ENCODE measurements at places on chromosomes 13 and 19.

DNA sequence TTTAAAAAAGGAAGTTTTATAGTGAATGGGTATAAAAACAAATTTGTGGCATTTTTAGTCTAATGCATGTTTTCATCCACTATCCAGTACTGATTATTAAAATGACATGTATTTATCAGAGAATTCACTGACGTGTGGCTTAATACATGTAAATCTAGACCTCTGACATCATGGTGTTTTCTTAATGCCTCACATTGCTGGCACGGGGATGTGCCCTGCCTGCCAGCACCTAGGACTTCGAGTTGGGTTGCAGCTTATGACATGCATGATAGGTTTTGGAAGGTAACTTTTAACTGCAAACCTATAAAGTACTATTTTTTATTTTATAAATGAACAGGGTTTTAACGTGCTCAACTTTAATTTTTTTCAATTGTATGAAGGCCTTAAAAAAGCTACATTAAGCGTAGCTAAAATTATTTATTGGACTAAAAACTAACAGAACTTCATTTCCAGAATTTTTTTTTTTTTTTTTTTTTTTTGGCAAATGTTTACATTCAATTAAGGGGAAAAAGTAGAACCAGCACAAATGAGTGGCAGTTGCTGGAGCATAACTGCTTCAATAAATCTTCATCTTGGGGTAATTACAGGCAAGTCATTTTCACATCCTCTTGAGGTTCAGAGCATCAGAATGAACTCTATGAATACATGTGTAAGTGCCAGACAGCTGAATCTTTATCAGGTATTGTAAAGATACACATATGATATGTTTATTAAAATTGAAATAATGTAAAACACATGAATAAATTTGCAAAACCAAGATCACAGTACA, 16.3 kb downstream of the METTL21C start:
- no peak for DNase-seq

DNA sequence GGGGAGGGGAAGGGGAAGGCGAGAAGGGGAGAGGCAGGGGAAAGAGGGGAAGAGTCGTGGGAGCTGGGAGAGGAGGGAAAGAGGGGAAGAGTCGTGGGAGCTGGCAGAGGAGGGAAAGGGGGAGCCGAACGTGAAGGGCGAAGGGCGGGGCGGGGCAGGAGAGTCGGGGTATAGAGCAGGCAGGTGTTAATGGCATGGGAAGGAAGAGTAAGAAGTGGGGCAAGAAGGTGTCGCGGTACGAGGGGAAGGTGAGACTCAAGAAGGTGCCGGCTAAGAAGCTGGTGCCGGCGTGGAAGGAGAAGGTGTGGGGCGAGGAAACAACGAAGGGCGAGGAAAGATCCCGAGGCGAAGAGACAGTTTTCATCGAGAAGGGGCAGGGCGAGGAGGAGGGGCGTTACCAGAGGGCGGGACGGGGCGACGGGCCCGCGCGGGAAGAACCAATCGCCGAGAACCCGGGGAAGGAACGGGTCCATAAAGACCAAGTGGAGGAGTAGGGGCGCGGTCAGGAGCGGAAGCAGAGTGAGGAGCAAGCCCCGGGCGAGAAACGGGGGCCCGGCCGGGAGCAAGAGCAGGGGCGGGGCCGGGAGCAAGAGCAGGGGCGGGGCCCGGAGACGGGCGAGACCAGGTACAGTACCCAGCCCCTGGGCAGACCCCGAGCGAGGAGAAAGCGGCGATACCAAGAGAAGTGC, 463 bp downstream of the CATSPERG start:
- peak; percentile 92 for DNase-seq

DNA sequence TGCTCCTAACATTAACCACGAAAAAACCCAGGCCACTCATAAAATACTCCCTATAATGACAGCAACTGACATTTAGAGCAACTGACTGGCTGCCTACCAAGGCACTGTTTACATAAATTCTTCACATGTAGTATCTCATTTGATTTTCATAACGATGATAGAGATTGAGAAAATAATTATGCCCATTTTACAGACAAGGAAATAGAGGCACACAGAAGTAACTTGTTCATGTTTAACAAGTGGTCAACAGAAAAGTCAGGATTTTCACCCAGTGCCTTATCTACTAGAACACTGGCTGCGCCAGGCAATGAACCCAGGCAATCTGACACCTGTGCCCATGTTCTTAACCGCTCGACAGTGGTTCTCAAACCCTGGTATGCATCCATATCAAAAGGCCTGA, 6.3 kb downstream of the ZNF45 start:
- no peak for DNase-seq

DNA sequence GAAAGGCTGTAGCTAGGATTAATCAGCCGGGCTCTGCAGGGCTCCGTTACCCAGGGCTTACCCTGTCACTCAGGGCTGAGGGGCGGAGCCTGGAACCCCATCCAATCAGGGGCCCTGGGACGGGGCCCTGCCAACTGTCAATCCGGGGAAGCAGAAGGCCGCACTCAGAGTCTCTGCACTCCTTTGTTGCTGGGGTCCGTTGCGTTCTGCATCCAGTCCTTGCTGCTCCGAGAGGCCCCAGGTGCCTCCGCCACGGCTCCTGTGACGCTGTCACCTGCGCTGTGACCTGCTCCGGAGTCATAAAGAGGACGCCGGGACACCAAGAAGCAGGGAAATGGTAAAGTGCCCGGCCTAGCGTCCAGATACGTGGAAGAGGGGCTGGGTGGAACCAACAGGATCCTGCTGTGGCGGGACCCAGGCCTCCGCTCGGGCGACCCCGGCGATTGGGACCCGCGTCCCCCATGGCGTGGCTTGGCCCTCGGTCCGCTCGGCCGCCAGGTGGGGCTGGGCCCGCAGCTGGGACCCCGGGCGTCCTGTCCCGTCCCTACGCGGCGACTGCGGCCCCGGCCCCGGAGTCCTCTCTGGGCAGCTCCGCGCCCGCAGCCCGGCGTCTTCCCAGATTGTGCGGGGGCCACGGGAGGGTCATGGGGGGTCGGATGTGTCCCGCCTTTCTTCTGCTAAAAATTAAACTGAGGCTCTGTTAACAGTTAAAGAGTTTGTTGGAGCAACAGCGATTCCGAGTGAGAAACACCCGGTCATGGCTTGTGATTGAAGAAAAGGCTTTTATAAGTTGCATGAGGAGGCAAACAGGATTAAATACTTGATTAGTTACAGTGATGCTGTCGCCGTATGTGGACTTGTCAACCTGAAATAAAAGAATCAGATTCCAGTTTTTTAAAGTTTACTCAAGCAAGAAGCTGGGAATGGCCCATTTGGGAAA, at the start of gene ZNF491:
Gene ZNF491 (plus strand): TSS at position 133 of the 940 bp plus-strand sequence. CDS start 7,431 bp downstream, outside the sequence.
- peak; percentile 76 for DNase-seq

GRCh38 chr19:40567750-40568494, 8.8 kb upstream of the SHKBP1 start:
- DNase-seq, result no peak

GRCh38 chr13:96898212-96898611, 96.1 kb downstream of the OXGR1 start:
- DNase-seq, result no peak

DNA sequence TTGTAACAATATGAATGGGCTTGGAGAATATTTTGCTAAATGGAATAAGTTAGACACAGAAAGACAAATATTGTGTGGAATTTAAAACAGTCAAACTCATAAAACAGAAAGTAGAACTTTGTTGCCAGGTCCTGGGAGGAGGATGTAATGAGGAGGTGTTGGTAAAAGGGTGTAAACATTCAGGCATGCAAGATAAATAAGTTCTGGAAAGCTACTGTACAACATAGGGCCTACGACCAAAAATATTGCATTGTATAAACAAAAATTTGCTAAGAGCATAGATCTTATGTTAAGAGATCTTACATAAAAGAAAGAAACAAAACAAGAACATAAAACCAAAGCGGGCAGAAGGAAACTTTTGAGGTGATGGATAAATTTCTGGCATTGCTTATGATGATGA, 1907.8 kb upstream of the PCDH20 start:
- no peak for DNase-seq

DNA sequence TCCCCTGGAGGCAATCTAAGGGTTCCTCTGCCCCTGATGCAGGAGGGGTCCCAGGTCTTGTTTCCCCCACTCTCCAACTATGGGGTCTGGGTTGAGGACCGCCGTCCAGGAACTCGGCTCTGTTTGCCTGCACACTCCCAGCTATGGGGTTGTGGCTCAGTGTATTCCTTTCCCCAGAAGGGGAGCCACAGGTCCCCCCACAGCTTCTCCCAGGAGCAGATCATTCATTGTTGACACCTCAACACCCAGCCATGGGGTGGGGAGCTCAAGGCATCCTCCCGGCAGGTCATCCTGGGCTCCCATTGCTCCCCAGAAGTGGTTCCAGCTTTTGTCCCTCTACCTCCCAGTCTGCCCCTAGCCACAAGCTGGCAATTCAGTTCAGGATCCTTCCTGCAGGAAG, 975 bp downstream of the ZNF358 start:
- no peak for DNase-seq

- DNase-seq, result no peak
These were observed 59.4 kb downstream of the XPO4 start for GRCh38 chr13:20843166-20843565.

DNA sequence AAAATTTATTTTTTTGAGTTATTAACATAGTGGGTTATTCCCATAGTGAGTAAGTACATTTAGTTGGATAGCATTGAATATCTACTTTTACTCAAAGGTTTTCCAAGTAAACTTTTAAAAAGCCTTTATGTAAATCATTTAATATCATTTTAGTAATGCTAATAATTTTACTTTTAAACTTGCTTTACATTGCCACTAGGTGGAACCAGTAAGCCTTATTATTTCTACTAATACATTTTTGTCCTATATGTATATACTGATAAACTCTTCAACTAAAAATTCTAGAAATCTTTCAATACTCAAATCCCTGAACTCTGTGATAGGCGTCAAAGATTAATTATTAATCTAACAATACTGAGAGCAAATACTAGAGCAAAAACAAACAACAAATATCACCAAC, 1709.2 kb upstream of the PCDH20 start:
- no peak for DNase-seq

DNA sequence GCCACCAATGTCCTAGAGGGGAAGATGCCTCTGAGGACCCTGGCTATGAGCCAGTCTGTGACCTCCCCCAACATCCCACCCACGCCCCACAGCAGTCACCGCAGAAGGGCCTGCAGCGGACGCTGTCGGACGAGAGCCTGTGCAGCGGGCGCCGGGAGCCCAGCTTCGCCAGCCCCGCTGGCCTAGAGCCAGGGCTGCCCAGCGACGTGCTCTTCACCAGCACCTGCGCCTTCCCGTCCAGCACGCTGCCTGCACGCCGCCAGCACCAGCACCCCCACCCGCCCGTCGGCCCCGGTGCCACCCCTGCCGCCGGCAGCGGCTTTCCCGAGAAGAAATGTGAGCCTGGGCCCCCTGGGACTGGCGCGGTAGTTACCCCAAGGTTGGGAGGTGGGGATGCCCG, 30.6 kb downstream of the DPF1 start:
- no peak for DNase-seq

DNA sequence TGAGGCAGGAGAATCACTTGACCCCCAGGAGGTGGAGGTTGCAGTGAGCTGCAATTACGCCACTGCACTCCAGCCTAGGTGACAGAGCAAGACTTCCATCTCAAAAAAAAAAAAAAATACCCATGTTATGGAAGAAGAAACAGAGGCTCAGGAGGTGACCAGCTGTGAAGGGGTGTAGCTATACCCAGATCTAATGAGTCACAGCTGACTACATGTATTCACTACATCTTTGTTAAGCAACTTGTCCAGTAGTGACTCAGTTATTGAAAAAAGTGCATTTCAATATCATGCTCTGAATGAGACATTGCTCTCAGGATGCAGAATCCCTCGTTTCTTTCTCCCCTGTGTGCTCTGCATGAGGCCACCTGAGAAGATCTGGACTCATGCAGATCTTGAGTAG, 16.1 kb upstream of the SPART start:
- no peak for DNase-seq

- no peak for DNase-seq
These were observed 173.6 kb downstream of the NUFIP1 start for GRCh38 chr13:44815623-44816022.
